B cell (primary cell): ENCODE measurements at places on chromosomes 16 and 17.

DNA sequence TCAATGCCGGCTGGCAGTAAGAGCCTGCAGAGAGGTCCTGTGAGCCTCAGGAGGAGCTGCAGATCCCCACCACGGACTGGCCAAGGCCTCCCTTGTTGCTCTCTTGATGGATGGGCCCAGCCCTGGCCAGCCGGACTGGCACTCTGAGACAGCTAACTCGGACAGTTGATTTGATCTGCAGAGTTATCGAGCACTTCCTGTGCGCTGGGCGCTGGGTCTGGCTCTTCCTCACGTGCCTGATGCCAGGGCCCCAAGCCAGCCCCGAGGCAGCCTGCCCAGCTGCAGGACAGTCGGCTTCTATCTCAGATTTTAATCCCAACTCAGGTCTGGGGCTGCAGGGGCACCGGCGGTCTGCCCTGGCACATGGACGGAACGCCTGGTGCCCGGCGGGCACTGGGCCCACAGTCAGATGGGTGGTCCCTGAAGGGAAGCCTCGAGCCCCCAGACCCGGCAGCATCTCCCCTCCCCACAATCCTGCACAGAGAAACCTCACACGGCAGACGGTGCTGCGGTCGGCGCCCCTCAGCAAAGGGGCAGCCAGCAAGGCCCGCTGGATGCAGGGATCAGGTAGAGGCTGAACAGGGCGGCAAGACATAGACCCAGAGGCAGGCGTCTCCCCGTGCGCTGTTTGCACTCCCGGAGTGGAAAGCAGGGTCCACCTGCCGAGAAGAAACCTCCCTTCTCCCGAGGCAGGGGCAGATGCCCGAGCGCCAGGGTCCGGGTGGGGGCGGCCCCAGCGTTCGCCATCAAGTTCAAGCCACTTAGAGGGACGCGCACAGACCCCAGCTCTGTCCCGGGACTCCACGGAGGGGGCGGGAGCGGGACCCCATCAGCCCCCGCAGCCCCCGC lies 34.0 kb downstream of the TIMM22 start:
- DNase-seq = no peak

DNA sequence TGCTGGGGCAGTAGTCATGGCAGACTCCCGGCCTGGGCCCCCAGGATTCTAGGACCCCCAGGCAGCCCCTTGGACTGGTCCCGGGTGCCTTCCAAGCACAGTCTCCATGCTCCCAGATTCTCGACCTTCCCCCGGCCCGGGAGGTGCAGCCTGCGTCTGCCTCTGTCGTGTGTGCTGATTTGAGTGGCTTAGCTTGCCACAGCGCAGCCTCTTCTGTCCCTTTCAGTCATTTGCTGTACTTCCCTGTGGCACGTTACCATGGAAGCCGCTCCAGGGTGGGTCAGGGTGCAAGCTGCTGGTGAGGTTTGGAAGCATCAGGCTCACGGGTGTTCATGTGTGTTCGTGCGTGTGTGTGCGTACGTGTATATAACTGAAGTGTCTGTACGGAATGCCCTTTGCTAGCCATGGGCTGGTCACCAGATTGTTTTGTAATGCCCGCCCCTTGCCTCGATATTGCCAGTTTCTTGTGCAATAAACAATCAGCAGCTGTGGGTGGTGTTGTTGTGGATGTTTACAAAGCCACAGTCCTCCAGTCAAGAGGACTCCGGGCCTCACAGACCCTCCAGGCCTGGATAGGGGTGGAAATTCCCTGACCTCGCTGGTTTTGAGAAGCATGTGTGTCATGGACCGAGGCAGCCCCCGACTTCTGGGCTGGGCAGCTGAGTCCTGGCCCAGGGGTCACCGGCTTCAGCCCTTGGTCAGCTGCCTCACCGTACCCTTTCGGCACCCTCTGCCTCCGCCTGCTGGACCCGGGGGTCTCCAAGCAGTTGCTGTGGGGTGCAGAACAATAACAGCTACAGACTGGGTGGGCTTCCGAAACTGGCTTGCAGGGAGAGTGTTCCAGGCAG lies 9.7 kb upstream of the CLEC18A start:
- no peak for DNase-seq

- peak; percentile 70 for DNase-seq
Observed at GRCh38 chr17:82519971-82520903, 705 bp downstream of the FOXK2 start.

GRCh38 chr17:77437017-77437416 lies 296.2 kb downstream of the SEC14L1 start:
- DNase-seq = peak; percentile 66

- no peak for DNase-seq
Observed at GRCh38 chr17:39402890-39403605, 1.6 kb upstream of the FBXL20 start.

DNA sequence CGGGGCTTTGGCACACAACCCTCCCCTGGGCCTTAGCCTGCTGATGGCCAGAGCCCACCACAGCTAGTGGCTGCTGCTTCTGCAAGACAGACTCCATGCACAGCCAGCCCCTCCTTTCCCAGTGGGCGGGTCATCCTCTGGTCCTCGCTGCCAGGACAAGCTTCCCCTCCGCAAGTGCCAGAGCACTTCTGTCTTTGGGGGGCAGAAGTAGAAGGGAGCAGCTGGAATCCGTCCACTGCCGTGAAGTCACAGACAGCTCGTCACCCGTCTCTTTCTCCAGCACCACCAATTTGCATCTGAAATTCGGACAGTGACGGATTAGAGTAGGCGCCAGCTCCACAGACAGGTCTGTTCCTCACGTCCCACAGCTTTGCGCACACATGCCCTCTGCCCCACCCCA lies 31.3 kb upstream of the NAT9 start:
- DNase-seq = no peak

GRCh38 chr17:19714542-19715411 lies 1.6 kb downstream of the SLC47A2 start:
- no peak for DNase-seq

GRCh38 chr17:21304091-21304490 lies 19.6 kb downstream of the MAP2K3 start:
- no peak for DNase-seq

GRCh38 chr17:36672403-36672918 lies 71.1 kb downstream of the MRM1 start:
- no peak for DNase-seq

GRCh38 chr16:83698964-83699363 lies 108.8 kb upstream of the HSBP1 start:
- DNase-seq = peak; percentile 4

- DNase-seq = no peak
Observed at GRCh38 chr16:57471852-57472664, 9.6 kb downstream of the POLR2C start.
